HFFc6 (cell line): ENCODE measurements at places on chromosomes 13 and 19. TPM values are rescaled to one million over a fixed set of nuclear protein-coding genes. Genes with fewer than 3 reads are reported as not detected.

DNA sequence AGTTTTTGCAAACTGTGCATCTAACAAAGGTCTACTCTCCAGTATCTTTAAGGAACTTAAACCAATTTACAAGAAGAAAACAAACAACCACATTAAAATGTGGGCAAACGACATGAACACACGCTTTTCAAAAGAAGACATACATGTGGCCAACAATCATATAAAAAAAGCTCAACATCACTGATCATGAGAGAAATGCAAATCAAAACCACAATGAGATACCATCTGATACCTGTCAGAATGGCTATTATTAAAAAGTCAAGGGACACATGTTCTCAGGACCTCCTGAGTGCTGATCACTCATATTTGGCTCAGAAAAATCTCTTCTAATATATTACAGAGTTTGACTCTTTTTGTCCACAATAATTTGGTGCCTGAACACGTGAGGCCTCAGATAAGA lies 14.2 kb upstream of the LILRB1 start:
- DNase-seq: no peak

GRCh38 chr13:22648320-22648801 lies 532.4 kb upstream of the SGCG start:
- DNase-seq: no peak

Gene ZNF221
- 3.3 and 3.6 TPM in 2 replicates for total RNA-seq

GRCh38 chr19:50030225-50030624 lies 4.4 kb downstream of the ZNF473 start:
- DNase-seq: no peak

DNA sequence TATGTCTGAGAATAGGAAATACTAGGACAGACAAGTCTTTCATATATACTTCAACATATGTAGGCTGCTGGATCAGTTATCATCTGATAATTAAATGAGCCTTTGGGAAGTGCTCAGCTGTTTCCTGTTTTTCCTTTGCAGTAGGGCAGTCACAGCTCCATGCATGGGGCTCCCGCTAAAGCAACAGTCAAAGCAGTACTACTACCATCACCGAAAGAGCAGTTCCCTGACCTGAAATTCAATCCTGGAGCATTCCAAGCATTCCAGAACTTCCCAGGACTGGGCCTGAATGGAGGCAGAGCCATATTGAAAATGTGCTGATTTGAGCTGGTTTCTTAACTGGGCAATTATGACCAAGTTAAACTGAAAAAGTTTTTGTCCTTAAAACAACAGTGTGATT lies 20.5 kb downstream of the MICU2 start:
- peak; percentile 40 for DNase-seq

DNA sequence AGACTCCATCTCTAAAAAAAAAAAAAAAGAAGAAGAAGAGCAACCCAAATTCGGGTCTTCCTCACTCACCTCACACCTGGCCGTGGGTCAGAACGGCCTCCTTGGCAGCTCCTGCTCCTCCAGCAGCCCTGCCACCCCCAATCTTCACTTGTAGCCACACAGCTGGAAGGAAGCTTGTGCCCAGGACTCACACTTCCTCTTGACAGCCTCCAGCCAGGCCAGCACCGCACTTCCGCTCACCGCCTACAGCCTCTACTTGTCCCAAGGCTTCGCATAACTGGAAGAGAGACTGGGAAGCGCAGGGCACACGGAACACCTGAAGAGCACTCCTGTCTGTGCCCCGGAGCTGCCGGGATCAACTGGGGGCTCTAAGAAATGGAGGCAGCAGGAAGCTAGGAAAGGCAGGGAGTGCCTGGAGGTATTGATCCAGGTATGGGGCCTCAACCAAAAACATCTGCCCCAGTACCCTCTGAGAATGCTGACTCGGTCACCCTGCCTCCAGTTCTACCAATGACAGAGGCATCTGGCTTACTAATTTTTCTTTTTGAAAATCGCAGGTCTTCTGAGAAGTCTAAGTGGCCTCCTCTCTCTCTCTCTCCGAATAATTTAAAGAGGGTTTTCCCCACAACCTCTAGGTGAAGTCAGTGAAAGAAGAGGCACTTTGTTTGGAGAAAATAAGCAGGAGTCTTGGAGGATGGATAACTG lies 31.1 kb upstream of the ATP12A start:
- no peak for DNase-seq

- DNase-seq: no peak
These were observed 530 bp downstream of the MAU2 start for GRCh38 chr19:19321141-19321577.

GRCh38 chr13:21911646-21912298 lies 240.9 kb downstream of the FGF9 start:
- no peak for DNase-seq

Gene HRC
- total RNA-seq: not detected in 2 replicates

Gene EFNA2
- not detected in 3 replicates for total RNA-seq

GRCh38 chr13:71873418-71874247 lies 6.6 kb upstream of the DACH1 start:
- no peak for DNase-seq

DNA sequence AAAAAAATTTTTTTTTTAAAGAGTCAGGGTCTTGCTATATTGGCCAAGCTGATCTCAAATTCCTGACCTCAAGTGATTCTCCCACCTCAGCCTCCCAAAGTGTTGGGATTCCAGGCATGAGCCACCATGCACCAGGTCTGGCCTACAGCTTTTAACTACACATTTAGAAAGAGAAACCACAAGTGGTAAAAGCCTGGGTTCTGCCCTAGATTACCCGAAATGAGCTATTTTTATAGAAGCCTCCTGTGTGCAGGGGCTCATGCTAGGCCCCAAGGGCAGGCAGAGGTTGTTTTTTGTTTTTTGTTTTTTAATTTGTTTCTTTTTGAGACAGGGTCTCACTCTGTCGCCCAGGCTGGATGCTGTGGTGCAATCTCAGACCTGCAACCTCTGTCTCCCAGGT lies 14.0 kb upstream of the MYADM start:
- DNase-seq: no peak

GRCh38 chr13:104949840-104950740 lies 1585.4 kb downstream of the EFNB2 start:
- DNase-seq: no peak

DNA sequence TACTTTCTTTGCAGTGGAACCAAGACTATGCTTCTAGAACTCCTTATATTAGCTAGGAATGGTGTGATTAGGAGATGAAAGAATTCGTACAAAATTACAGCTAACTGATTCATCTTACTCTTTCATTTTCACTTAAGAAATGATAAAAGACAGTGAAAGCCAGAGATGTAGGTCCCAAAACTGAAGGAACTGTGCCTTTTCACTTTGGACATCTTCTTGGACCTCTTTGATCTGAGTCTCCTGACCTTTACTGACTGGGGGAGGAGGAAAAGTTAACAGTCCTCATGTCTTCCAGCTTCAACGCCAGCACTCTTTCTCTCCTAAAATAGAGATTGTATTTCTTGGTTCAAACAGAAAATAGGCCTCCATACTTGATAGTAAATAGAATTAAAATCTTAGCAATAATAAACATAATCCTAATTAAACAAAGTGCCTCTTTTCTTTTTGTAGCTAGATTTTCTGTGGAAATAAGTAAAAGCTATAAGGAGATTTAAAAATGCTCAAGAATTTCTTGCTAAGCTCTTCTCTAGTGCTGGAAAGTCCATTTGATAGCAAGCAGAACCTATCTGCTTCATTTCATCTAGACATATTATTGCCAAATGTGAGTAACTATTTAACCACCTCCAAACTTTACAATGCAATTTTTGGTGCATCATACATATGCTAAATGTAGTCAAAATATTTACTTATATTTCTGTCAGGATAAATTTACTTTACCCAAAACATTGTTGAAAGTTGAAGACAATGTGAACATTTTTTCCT lies 109.4 kb upstream of the POSTN start:
- no peak for DNase-seq

DNA sequence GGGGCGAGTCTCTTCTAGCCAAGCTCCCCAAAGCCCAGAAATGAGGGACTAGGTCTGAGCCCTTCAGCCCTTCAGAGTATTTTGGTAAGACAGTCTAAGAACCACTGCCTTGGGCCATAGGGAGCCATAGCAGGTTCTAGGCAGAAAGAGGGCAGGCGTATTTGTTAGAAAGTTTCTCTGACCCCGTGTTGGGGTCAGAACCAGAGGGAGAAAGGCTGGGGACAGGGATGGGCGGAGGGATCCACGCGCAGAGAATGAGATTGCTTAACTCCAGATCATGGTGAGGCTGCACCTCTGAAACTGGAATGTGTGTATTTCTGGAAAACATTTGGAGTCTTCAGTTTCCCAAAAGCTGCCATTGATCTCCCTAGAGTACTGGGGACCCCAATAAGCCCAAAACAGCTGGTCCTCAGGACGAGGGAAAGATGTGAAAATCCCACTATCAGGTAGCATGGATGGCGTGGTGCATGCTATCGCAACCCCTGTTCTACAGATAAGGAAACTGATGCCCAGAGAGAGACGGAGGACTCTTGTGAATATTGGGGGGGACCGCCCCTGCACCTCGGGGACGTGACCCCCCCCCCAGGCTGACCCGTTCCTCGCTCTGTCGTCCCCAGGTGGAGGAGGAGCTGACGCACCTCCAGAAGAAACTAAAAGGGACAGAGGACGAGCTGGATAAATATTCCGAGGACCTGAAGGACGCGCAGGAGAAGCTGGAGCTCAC lies 703 bp upstream of the TPM4 start:
- no peak for DNase-seq

DNA sequence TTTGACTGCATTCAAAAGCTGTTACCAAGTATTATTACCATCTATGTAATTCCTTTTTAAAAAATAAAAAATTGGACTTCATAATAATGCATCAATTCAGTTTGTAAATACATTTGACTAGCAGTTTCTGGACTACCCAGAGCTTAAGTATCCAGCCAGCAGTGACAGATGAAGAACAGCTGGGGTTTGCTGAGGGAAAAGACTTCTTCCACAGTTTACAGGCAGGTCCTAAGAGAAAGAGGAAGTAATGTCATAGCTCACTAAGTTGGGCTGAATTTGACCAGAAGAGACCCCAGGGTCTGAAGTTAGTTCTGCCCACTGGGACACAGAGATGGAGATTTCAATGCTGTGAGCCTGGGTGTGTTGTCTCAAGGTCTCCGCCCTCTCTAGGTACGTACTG lies 96.4 kb downstream of the MBNL2 start:
- DNase-seq: no peak

DNA sequence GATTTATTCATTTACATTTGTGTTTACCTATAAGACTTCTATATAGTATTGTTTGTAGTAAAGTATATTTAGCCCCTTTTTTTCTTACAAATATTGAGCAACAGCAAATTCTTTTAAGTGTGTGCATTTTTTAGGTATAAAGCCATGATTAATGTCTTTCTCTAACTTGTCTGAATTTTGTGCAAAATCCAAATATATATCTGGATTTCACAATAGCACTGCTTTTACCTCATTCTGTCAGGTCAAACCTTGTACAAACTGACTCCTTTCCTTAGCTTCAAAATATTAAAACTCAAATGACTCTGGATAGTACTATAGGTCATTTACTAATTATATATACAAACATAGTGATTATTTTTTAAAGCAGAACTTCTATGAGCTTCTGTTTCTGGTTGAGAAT lies 563.0 kb upstream of the SPRY2 start:
- no peak for DNase-seq

- no peak for DNase-seq
These were observed 83.4 kb downstream of the GNG7 start for GRCh38 chr19:2619076-2619475.

Gene ZNF132
- 4.4 to 4.5 TPM (median 4.4 TPM) in 3 replicates for total RNA-seq

Gene GTPBP3
- 11.7 to 14.7 TPM (median 12.7 TPM) in 3 replicates for total RNA-seq

Gene CEACAM8
- not detected in 3 replicates for total RNA-seq

- DNase-seq: no peak
These were observed 209.4 kb downstream of the FOXO1 start for GRCh38 chr13:40456979-40457553.

Gene LGI4
- 0.08 to 0.21 TPM (median 0.15 TPM) in 3 replicates for total RNA-seq

Gene SPRY2
- 37.5 to 40.5 TPM (median 39.5 TPM) in 3 replicates for total RNA-seq

DNA sequence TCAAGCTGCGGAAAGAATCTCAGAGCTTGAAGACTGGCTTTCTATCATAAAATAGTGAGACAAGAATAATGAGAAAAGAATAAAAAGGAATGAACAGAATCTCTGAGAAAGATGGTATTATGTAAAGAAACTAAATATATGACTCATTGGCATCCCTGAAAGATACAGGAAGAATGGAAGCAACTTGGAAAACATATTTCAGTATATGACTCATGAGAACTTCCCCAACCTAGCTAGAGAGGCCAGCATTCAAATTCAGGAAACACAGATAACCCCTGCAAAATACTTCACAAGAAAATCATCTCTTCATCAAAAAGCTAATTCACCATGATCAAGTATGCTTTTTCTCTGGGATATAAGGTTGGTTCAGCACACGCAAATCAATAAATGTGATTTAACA lies 2318.0 kb downstream of the PCDH9 start:
- peak; percentile 67 for DNase-seq

DNA sequence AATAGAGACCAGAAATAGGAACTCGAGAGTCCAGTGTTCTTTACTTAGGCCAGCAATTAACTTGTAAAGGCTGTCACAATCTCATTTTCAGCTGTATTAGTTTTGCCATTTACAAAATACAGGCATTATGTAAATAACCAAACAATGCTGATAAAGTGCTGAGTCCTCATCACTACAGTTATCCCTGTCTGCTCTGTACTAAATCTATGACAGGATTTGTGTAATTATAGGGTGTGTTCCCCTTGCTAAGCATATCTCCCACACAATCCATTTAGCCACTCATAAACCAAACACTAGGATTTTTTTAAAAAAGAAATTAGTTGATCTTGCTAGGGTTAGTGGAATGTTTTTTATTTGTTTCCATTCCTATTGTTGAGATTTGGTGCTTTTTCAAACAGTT lies 23.2 kb downstream of the PDX1 start:
- no peak for DNase-seq

- DNase-seq: no peak
These were observed 7.0 kb upstream of the PLA2G4C start for GRCh38 chr19:48117515-48118130.

- DNase-seq: no peak
These were observed 910.6 kb upstream of the SLITRK5 start for GRCh38 chr13:86760620-86761019.

Gene WTIP
- total RNA-seq: 31.1 to 35.1 TPM (median 32.6 TPM) in 3 replicates

DNA sequence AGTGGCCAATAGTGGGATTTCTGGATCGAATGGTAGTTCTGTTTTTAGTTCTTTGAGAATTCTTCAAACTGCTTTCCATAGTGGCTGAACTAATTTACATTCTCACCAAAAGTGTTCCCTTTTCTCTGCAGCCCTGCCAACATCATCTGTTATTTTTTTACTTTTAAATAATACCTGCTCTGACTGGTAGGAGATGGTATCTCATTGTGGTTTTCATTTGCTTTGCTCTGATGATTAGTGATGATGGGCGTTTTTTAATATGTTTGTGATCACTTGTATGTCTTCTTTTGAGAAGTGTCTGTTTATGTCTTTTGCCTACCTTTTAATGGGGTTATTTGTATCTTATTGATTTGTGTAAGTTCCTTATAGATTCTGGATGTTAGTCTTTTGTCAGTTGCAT lies 48.0 kb downstream of the RNASEH2B start:
- no peak for DNase-seq

DNA sequence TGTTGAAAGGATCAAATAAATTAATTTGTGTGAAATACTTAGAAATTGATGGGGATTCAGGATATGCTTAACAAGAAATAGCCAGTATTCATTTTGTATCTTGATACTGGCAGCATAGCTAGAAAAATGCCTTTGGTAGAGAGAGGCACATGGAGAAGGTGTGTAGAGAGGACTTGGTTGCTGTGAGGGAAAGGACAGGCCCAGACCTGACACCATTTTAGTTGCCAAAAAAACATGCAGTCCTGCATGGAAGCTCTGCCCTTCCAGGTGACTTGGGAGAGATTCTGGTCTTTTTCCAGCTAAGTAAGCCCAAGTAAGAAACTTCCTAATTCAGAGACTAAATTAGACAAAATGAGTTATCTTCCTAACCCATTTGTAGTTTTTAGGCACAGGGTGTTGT lies 335.0 kb downstream of the RFC3 start:
- no peak for DNase-seq
